ENCODE measurements at places on chromosomes 16 and 17.

GRCh38 chr17:81684442-81684911 lies 666 bp downstream of the HGS start:
- DNase-seq, result peak; percentile 36

GRCh38 chr17:77709594-77709993 lies 248.9 kb upstream of the TNRC6C start:
- DNase-seq, result no peak

GRCh38 chr17:44439168-44439567 lies 49.7 kb upstream of the ITGA2B start:
- DNase-seq, result no peak

GRCh38 chr17:61496957-61497653 lies 44.9 kb downstream of the TBX4 start:
- no peak for DNase-seq

GRCh38 chr16:305916-306626 lies 23.1 kb downstream of the PDIA2 start:
- DNase-seq, result no peak

DNA sequence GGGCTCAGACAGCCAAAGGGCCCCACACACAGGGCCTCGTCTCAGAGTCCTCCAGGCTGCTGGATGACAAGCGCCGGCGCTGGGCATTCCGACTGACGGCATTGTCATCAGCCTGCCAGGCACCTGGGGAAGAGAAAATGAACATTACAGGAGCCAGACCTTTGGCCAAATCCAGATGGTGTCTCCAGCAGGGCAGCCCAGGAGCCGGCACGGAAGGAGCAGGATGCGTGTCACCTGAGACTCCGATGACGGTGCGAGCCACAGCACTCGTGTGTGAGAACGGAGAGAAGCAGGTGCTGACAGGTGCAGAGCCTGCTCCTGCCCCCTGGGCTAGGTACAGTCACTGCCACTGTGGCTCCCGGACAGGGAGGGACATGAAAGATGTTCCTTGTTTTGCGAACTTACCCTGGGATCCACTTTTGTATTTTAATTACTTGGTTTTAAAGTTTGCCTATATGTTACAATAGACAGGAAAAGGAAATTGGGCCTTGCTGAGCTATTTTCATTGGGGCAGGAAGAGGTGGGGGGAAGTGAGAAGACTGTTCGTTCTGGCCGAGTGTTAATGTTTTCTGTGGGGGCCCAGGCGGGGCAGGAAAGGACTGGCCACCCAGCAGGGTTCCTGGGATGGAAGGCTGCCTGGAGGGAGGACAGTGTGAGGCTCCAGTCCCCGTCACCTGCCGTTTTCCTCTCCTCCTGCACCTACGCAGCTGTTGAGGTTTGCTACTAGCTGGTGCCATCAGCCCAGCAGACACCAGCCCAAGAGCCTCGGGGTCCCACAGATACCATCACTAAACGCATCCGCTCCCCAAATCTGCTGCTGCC lies 4.4 kb upstream of the FOXJ1 start:
- peak; percentile 56 for DNase-seq

GRCh38 chr16:6574146-6574545 lies 758.5 kb upstream of the RBFOX1 start:
- DNase-seq, result no peak
